A172 (cell line): ENCODE measurements at places on chromosomes 5 and 9.

DNA sequence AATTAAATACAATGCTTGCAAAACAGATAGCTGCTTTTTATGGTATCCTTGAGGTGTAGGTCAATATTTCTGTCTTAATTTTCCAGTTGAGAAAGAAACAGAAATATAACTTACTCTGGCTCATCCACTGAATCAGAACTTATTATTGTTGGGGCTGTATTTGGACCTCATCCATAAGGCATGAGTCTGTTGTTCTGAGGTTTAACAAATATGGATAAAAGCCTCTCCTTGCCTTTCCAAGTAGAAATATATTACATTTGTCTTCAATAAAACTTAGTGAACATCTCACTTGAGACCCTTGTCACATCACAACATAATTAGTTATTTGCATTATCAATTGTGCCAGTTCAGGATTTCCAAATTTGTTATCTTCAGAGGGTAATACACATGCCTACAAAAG, 525.8 kb downstream of the AGTPBP1 start:
- no peak for DNase-seq

- no peak for DNase-seq
These were observed 128.6 kb downstream of the KCNIP1 start for GRCh38 chr5:170632266-170632984.

GRCh38 chr9:24561957-24562356, 16.3 kb upstream of the IZUMO3 start:
- DNase-seq: no peak

- no peak for DNase-seq
These were observed 21.9 kb upstream of the DUSP1 start for GRCh38 chr5:172792701-172793570.

DNA sequence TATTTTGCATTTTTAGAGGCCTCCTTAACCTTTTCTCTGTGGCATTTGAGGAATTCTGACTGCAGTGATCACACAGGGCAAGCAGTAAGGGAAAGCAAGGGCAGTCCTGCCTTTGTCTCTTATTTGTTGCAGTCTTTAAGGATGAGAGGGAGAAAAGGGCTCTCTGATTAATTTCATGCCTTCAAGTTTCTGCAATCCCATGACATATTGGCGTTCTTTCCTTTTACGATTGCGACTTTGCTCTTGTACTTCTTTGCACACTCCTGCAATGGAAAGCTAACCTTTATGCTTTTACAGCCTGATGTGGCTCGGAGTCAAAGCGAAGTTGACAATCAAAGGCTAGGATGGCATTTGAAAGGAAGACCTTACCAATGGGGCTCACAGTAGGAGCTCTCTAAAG, 698.4 kb downstream of the DNAH5 start:
- DNase-seq: no peak

DNA sequence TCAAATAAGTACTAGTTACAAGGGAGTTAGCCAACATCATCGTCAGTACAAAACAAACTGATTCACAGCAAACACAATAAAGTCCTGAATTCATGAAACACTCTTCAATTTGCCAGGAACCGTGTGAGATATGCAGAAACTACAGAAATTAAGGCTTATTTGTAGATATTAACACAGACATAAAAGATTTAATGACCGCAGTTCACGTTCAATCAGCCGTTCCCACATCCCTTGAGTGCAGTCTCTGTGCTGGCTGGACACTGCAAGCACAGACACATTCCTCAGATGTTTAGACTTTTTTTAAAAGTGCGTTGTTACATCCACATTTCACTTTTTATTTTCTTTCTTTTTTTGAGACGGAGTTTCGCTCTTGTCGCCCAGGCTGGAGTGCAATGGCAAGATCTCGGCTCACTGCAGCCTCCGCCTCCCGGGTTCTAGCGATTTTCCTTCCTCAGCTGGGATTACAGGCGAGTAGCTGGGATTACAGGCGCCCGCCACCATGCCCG, 566 bp upstream of the CEP78 start:
- peak; percentile 29 for DNase-seq

GRCh38 chr5:111960476-111961215, 203.7 kb upstream of the NREP start:
- DNase-seq: no peak

DNA sequence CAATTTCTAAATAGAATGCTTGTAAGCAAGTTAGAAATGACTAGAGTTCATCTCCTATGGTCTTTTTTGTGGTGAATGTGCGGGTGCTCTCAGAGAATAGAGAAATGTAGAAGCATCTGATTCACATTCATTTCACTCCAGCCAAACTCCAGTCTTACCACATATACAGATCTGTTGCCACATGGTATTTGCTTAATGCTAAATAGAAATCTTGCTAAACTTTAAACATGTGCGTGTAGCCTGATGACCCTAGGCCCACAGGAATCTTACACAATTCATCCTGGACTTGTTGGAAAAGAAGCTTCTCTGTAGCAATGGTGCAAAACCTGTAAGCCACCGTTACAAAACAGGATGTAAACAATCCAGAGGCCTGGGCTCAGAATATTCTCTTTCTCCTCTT, 135.2 kb downstream of the PCSK1 start:
- DNase-seq: no peak

- no peak for DNase-seq
These were observed 39.4 kb downstream of the KLHL3 start for GRCh38 chr5:137696481-137696880.

DNA sequence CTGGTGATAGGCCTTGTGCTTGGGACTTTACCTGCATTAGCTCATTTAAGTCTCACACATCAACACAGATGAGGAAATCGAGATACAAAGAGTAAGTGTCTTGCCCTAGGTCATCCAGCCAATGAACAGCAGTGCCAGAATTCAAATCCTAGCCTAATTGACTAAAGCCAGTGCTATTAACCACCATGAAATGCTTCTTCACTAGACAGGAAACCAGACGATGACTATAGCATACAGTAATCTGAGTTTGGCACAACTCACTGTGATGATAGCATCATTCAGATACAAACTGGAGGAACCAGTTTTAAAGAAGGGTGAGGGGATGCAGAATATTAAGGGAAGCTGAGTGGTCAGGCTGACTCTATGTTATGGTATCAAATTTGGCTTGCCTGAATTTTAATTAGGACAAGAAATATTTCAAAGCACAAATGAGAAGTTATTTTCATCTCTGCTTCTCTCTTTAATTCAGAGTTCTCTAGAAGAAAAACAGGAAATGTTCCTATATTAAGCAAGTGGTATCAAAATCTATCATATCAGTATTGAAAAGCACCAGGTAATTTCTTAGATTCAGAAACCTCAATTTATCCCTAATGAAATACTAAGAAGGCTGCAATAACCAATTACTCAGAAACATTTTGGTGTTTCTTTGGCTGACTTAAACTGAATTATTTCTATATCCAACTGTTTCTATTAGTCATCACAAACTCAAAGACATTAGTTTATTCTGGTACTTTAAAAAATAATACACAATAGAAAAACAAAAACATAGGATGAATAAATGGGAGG, 147.0 kb upstream of the RASA1 start:
- peak; percentile 91 for DNase-seq

- no peak for DNase-seq
These were observed 11.0 kb upstream of the NSD1 start for GRCh38 chr5:177122566-177122965.

DNA sequence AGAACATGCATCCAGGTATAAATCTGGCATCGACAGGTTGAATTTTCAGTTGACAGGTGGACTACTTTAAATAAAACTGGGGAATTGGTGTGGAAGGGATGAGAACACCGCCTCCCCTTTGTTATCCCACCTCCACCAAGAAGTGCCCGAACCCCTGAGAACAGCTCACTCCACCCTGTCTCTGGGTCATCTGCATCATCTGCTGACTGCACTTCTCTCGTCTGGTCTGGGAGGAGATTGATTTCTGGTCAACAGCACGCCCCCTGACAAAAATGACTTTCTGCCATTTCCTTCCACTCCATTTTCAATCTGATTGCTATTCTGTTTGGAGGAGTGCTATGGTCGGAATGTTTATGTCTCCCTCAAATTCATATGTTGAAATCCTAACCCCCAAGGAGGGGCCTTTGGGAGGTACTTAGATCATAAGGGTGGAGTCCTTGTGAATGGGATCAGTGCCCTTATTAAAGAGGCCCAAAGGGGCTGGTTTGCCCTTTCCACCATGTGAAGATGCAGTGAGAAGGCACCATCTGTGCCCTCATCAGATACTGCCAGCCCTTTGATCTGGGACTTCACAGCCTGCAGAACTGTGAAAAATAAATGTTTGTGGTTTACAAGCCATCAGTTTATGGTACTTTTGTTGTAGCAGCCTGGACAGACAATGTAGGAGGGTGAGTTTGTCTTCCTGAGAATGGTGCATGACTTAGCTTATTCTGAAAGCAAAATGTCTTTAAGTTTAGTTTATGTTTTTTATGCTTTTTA, 145.7 kb downstream of the EGFLAM start:
- no peak for DNase-seq

GRCh38 chr9:125446561-125447094, 185.0 kb downstream of the GAPVD1 start:
- DNase-seq: no peak

DNA sequence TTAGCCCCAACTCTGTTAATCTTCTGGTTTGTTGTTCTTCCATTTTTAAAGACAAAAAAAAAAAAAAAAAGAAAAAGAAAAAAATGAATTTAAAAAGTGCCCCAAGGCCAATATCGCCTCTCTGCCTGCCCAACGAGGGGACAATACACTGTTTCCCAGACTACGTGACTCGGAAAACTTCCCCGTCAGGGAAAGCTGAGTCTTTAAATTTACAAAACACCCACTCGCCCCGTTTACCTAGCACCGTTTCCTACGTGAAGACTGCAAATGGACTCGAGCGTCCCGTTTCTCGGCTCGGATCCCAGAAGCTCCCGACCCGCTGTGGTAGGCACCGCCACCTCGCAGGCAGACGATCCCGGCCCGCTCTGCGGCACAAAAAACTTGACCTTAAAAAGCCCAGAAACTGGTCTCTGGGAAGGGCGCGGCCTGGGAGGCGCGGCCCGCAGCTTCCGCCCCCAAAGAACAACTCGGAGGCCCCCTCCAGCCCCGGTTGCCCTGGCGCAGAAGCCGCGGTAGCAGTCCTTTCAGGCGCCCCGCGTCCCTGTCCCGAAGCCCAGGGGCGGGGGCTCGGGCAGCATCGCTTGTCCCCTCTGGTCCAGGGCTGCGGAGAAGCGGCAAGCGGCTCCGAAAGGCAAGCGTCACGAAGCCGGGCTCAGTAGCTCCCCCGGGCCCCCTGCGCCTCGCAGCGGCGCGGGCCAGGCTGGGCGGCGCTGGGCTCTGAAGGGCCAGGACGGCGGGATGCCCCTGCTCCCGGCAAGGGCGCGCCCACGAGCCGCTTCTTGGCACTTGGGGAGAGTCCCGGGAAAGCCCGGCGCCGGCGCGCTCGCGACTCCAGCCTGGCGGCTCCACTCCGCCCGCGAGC, at the start of gene GCNT4:
GCNT4 (minus strand) TSS at position 367 of the 862 bp plus-strand sequence. CDS start 22,521 bp downstream, outside the sequence.
- DNase-seq: no peak

- no peak for DNase-seq
These were observed 64.5 kb downstream of the RASEF start for GRCh38 chr9:82998409-82998808.
